ENCODE measurements at places on chromosomes 4 and X.

GRCh38 chr4:10106421-10107039 lies 10.1 kb downstream of the WDR1 start:
- DNase-seq, result no peak

DNA sequence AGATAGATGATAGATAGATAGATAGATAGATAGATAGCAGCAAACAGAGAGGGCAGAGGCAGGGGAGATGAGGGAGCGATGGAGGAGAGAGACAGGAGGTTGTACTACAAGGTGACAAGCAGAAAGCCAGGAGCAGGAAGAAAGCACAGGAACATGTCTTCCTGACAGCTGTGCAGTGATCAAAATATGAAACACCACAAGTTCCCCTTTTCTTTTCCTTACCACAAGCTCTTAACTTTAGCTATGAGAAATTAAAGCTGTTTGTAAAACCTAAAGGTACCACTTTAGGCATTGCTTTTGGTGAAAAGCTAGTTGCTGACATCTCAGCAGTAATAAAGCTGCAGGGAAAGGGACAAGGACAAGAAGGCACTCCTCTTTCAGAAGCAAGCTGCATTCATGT lies 9.1 kb upstream of the MAGED4B start:
- DNase-seq, result no peak

- DNase-seq, result no peak
Measured at GRCh38 chr4:76206222-76206942, 7.2 kb downstream of the SCARB2 start.

DNA sequence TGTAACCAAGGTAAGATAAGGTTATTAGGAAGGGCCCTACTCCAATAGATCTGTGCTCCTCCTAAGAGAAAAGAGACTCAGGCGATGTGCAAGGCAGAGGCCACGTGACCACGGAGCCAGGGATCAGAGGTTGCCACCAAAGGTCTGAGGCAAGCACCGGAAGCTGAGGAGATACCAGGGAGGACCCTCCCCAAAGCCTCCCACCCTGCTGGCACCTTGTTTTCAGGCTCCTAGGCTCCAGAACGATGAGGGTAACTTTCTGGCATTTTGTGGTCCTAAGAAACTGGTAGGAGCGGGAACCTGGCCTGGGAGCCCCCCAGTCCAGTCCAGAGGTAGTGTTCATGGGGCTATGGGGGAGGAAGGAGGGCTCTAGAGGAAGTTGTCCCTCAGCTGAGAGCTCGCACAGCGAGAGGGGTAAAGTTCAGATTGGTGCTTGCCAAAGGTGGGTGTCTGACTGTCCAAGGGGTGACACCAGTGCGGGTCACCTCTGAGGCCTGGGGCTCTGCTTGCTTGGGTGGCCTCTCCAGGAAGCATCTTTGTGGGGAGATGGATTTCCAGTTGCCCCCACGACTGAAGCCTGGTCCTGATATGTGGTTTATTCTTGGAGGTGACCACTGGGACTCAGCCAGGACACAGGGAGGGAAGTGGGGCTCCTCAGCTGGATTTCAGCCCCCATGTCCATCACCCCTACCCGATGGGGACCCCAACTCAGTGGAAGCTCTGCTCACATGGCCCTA lies 7.5 kb upstream of the LETM1 start:
- DNase-seq, result no peak

DNA sequence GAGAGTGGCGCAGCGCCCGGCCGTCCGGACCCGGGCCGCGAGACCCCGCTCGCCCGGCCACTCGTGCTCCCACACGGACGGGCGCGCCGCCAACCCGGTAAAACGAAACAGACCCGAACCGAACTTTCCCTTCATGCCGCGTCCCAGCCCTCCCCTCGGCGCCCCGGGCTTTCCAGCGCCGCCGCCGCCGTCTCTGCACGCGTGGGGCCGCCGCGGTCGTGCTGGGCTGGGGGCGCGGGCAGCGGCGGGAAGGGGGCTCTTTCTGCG lies 222 bp downstream of the SMAD1 start:
- no peak for DNase-seq

GRCh38 chr4:81504112-81505003 lies 32.7 kb upstream of the RASGEF1B start:
- no peak for DNase-seq

DNA sequence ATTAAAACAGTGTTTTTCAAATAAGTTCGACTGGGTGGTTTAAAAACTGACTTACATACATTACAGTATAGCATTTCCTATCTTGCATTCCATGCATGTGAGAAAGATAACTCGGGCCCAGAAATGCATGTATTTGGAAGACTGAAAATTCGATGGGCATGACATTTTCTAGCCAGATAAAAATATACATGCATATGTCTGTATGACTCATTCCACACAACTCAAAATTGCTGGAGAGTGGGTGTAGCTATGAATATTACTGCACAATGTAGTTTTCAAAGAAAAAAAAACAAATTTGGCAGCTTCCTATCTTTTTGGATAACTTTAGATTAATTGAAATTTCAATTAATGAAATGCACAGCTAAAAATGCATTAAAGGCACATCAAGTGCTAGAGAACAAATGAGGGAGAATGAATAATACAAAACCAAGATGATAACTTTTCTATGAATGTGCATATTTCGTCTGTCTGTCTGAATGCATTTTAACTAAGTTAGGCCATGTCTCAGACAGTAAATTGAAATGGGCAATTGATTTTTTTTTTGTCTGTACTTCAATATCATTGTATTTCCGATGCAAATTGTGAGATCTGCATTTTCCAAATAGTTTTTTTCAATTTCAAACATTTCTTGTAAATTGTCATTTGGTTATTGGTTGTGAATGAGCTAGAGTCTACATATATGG lies 54.5 kb upstream of the GABRA2 start:
- no peak for DNase-seq

DNA sequence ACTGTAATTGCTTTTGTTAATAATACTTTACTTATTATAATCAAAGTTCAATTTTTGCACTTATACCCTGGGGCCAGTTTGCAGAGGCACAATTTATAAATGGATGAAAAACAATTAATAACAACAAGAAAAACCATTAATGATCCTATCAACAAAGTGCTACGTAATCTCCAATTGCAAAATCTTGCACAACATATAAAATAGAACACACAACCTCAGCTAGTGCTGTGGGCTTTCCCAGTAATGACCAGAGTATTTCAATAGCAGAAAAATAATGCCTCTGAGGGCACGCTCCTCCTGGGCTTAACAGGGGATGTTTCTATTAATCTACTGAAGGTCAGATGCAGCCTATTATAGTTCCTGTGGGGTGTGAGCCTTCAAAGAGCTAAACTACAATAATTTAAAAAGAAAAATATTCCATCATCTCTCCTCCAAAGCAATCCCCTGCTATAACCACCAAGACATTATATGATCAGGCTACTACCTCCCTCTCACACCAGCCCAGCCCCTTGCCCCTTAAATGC lies 508.5 kb upstream of the SLIT2 start:
- no peak for DNase-seq

DNA sequence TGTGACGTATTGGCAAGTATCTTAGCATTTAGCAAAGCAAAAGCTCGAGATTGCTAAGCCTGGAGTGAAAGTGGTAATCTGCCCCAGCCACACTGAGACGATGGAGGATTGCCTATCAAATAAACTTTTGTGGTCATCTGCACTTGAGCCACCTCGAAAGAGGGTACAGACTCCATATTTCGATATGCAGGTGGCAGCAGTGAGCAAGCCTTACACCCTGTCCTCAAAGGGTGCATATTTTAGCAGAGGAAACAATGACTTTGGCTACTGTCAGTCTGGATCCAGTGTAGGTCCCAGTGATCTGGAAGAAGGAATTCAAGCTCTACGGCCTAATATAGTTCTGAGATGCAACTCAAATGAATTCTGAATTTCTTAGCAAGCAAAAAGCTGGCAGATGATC lies 153.9 kb downstream of the ATG4A start:
- no peak for DNase-seq

DNA sequence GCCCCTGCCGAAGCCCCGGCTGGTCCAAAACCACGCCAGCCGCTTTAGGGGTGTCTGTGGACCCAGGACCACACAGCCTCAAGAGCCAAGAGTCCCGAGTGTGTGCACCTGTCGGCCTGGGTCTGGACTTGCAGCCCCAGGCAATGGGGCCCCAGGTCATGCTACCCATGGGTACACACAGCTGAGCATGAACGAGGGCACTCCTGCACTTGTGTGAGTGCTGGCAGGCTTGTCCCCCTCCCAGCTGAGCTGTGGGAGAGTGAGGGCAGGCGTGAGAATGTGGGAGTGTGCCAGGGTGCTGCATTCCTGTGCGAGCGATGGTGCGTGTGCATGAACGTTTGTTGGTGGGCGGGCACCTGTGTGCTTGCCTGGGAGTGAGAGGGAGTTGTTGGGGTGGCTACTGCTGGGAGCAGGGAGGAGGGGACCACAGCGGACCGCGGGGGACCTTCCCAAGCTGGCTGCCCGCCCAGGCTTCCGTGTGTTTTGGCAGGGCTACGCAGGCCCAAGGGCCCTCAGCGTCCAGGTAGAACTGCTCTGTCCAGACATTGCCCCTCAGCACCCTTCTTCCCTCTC lies 30.8 kb downstream of the BLOC1S4 start:
- DNase-seq, result no peak

GRCh38 chr4:48669086-48669485 lies 111.0 kb downstream of the FRYL start:
- no peak for DNase-seq

- DNase-seq, result no peak
Measured at GRCh38 chrX:107324493-107325310, 118.3 kb downstream of the DNAAF6 start.
